ENCODE measurements at places on chromosomes 2 and 18.

GRCh38 chr18:48994044-48994651, 43.4 kb upstream of the SMAD7 start:
- DNase-seq = no peak

- DNase-seq = no peak
Measured at GRCh38 chr18:76658627-76659026, 163.6 kb upstream of the ZNF516 start.

GRCh38 chr2:170282851-170283250, 104.9 kb downstream of the MYO3B start:
- DNase-seq = no peak

- DNase-seq = no peak
Measured at GRCh38 chr2:79876430-79876829, 363.6 kb downstream of the CTNNA2 start.

DNA sequence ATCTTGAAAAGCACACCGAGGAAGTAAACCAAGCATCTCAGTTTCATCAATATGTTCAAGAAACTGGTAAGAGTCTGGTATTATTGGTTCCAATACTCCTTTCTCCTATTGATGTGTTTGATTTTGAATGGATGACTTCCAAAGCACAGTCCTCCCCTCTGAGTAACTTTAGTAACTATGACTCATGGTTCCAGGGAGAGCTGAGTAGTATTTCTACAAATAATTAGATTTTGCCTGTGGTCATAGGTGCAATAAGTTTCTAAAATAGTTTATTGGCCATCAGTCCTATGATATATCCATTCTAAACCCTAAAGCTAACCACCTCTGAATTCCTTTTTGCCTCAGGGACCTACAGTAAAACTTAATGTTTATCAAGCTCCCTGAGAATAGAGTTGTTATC, 352.4 kb downstream of the XIRP2 start:
- no peak for DNase-seq

- no peak for DNase-seq
Measured at GRCh38 chr2:203756161-203756560, 49.7 kb downstream of the CD28 start.

DNA sequence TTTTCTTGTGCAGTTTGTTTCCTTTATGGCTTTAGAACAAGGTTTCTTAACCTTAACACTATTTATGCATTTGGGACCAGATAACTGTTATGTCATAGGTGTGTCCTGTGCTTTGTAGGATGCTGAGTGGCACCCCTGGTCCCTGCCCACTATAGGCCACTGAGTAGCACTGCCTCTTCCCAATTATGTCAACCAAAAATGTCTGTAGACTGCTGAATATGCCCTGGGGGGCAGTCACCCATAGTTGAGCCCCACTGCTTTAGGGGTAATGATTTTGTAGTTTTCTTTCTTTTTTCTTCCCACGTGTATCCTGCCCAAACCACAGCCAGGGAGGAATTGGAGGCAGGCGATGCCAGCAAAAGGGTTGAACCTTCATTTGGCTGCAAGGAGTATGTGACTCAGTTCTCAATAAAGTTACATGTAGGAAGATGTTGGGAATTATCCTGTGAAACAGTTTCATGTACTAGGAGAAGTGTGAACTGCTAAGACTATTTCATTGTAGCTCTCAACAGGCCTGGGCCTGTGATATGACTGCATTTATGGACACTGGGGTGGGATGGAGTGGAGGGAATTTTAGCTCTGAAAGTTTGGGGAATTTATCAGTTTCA, 65.7 kb downstream of the FMNL2 start:
- no peak for DNase-seq

DNA sequence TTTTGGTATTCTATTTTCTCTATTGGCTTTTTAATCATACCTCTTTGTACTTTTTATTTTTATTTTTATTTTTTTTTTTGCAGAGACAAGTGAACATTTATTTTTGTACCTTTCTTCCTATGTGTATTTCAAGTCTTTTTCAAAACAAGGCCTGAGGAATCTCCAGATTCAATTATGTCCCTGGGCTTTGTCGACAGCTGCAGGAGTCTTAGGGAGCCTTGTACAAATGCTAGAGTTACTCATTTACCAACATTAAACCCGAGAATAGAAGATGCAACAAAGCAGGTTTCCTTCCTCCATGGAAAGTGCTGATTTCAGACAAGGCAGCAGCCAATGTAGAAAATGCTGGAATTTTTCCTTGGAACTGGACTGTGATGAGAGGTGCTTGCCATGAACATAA, 242.8 kb downstream of the TNS1 start:
- no peak for DNase-seq

DNA sequence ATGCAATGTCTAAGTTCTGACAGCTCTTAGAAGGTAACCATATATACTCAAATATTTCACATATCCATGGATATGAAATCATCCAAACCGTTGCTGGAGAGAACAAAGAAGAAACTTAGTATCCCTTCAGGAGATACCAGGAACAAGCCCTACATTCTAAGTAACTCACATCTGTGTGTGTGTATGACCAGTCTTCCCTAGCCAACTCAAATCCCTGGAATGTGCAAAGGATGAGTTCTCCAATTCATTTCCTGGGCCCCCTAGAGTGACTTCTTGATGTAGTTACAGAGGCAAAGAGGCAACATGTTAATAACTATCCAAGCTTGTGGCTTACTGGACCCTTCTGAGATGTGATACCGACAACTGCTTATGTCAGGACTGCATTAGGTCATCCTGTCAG, 20.1 kb downstream of the TPGS2 start:
- no peak for DNase-seq

DNA sequence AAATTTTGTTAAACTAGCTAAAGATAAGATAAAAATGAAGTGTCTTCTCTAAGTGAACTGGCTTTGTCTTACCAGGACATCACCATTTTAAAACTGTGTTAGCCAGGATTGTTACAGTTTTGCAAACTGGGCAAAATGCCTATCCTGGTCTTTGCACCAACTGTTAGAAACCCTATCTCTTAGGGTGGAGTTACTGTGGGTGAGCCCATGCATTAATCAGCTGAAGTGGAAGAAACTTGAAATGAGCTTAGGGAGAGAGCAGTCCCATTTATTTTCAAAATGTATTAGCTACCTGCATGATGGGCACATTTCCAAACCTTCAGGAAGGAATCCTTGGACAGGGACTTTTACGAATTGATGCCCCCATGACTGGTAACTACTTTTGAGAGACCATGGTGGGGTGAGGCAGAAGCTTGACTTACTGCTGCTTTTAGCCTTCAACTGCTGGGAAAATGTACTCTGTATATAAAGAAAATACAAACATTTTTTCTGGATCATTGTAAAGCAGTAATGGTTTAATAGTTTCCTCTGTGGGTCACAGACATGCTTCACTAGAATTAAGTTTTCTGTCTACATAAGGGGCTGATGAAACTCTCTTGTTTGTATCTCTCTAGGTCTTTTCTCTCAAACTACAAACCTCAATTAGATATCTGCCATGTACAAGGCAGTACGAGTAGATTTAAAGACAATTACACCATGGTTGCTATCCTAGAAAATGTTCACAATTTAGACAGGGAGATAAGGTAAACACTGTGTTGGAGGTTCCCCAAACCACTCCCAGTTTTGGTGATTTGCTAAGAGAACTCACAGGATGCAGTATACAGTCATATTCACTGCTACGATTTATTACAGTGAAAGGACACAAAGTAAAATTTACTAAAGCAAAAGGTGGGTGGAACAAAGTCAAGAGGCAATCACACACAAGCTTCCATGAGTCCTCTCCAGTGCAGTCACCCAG, 321.4 kb upstream of the MMADHC start:
- DNase-seq = no peak

- DNase-seq = peak; percentile 9
Measured at GRCh38 chr2:216849987-216850386, 9.9 kb downstream of the TNP1 start.

DNA sequence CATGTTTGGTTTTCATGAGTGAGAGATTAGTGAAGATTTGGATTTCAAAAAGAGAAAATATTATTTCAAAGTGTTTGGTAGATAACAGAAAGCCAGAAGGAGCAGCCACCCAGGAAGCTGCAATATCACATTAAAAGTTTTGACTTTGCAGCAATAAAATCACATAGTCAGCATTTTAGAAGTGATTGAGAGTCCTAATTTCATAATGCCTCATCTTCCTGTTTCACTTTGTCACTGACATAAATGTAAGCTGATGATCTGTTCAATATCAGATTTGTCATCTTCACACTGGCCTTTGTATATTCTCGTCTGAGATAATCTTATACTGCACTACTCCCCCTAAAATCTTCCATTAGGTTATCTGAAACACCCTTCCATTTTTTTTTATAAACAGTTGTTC, 690.5 kb downstream of the ADCYAP1 start:
- no peak for DNase-seq

DNA sequence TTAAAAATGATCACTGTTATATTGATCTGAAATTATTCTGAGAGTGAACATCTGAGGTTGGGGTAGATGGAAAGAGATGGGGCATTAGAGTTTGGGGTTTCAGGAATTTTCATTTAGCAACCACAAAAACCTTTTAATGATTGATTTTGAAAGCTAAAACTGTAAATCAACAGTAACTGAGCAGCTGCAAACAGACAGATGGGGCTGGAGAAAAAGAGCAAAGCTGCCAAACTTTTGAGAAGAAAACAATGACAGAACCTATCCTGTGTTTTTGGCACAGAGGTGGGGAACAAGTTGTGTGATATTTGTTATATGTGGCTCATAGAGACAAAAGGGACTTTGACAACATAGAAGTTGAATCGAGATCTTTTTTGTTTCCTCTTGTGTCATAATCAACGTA, 415.8 kb upstream of the DSEL start:
- DNase-seq = no peak

GRCh38 chr2:25899404-25899970, 21.2 kb upstream of the ASXL2 start:
- DNase-seq = no peak

DNA sequence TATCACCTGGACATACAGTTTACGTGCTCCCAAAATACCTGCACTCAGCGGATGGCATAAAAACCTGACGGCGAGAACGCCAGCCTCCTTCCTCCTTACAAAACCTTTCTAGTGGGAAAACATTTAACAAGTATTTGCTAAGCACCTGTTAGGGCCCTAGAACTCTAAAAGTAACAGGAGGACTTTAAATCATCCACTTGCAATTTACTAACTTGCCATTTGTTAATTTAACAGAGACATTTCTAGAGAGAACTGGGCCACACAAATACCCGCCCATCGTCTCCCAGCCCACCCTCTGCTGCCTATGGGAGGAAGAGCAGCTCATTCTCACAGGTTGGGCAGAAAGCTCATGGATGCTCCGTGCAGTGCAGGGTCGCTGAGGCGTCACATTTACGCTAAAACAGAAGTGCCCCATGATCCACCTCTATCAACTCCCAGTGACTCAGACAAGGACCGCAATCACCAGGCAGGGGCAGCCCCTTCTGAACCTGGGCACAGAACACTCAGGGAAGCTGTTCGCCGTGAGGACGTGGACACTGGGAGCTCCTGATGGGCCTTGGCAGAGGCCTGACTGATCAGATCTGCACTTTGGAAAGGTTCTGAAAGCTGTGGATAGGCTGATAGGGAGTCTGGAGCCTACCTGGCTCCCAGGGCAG, 106.9 kb downstream of the HDAC4 start:
- DNase-seq = peak; percentile 49

DNA sequence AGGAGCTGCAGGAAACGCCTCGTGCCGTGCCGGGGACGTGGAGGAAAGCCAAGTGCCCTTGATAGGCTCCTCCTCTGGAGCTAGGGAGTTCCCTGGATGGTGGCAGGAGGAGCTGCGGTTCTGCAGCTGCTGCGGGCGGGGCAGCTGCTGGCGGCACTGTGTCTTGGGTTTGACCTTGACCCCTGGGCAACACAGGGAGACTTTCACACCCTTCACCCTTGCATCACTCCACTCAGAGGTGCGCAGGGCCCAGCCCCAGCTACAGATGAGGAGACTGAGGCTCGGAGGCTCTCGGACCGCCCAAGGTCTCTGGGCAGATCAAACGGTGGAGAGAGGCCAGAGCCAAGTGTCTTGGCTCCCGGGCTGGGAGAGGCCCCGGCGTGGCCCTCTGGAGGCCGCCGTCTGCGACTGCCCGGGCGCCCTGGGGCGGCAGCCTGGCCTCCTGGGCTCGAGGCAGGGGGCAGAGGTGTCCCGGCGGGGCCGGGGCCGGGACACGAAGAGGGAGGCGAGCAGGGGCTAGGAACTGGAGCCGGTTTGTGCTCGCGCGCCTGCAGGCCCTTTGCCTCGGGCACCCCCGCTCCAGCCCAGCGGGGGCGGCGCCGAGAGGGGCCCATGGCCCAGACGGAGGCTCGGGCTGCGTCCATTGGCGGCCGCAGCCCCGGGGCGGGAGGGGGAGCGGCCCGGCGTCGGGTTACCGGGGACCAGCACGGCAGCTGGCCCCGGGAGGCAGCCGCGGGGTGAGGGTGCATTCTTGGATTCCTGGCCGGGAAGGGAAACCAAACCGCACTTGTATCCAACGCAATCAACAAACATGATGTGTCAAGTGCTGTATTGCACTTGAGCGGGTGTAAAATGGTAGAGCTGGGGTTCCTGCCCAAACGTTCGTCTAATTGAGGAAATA, 129.6 kb upstream of the SLC1A4 start:
- no peak for DNase-seq

DNA sequence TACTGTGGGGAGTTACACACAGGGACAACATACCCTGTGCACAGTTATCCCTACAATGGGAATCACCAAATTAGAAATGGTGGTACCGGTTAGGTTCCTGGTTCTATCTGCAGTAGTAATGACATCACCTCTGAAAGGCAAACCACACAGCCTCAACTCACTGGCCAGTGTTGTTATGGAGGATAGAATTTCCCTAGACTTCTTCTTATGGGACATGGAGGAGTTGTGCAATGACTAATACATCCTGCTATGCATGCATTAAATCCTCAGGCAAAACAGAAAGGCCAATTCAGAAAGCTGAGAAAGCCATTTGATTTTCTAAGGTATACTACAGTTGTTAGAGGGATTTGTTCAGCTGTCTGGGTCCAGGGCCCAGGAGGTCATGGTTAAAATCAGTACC, 439.3 kb downstream of the TMX3 start:
- DNase-seq = no peak

- no peak for DNase-seq
Measured at GRCh38 chr2:131044075-131044756, 49.0 kb downstream of the FAM168B start.

- no peak for DNase-seq
Measured at GRCh38 chr2:190679813-190680591, 31.1 kb downstream of the NAB1 start.

- DNase-seq = no peak
Measured at GRCh38 chr2:34379586-34379985, 780.5 kb upstream of the FAM98A start.

DNA sequence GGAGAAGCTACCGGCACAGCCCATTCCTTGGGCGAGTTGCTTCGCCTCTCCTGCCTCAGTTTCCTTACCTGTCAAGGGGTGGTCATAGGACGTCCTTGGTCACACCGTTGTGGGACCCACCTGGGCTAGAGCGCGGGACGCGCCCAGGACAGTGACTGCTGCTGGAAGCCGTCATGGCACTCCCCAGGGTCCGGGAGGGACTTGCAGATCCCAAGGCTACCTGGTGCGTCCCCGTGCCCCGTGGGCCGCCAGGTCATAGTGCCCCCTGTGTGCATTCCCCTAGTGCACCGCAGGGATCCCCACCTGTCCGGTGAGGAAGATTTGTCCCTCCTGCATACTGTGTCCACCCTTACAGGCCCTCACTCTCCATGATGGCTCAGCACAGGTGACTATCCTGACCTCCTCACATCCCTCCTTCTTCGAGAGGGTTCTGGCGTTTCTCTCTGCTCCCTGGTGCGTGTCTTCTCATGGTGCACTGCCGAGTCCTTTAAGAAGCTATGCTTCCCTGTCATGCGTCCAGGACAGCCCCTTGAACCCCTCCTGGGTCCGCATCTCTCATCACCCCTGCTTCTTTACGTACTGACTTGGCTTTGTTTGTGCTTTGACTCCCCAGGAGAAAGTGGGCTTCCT, 886 bp upstream of the STK25 start:
- no peak for DNase-seq

Measured in activated CD4-positive, alpha-beta T cell treated with anti-CD3 and anti-CD28 coated beads, Interleukin-2, amount 50 U/mL, for 24 hours (primary cell).